T-helper 2 cell treated with Interferon-gamma antibody and Interleukin-4, amounts not matched to agents 100 ng/mL and 5 ng/mL, for 36 hours (primary cell): ENCODE measurements at places on chromosomes 12 and 14. TPM values are rescaled to one million over a fixed set of nuclear protein-coding genes. Genes with fewer than 3 reads are reported as not detected.

Gene EPS8
- total RNA-seq, result 1.9 and 3.9 TPM in 2 replicates

Gene C12orf56
- total RNA-seq, result 0.16 and 0.34 TPM in 2 replicates

Gene TMEM132D
- total RNA-seq, result not detected in 2 replicates

Gene C12orf54
- total RNA-seq, result not detected in 2 replicates

Gene C12orf60
- 1.3 and 1.5 TPM in 2 replicates for total RNA-seq

Gene TMED10
- total RNA-seq, result 237 and 240 TPM in 2 replicates

Gene ESPL1
- 75.1 and 79.7 TPM in 2 replicates for total RNA-seq

Gene NOVA1
- total RNA-seq, result 0.07 and 0.25 TPM in 2 replicates
